Activated CD8-positive, alpha-beta T cell treated with anti-CD3 and anti-CD28 coated beads for 36 hours (primary cell): ENCODE measurements at places on chromosomes 2 and 18.

GRCh38 chr2:237351046-237351445 lies 62.9 kb downstream of the COL6A3 start:
- DNase-seq: no peak

DNA sequence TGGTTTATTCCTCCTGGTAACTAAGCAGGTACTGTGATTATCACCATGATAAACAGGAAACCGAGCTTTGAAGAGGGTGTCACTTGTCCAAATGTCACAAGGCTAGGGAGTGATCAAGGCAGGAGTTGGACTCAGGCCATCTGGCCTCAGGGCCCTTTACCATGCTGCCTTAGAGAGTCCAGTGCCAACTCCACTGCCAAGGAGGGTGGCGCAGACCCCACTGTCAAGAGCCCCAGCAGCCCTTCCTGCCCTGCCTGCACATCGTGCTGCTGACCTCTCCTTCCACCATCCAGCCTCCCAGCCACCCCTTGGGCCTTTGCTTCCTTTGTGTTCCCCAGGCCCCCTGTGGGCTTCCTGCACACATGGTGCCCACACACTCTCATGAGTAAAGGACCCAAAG lies 48.3 kb downstream of the TNS1 start:
- DNase-seq: no peak

GRCh38 chr2:240961910-240962299 lies 36.5 kb upstream of the SNED1 start:
- no peak for DNase-seq

DNA sequence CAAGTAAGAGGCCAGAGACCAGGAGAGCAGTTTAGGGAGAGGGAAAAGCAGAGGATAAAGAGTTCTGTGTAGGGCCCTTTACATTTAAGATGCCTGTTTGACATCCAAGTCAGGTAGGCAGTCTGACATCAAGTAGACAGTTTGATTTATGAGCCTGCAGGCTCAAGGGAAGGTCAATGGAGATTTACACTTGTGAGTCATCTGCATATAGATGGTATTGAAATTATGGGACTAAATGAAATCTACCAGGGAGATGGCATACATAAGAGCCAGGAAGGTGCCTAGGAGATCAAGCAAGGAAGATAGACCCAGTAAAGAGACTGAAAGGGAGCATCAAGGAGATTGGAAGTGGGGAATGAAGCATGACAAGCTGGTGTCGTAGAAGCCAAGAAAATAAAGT lies 212.4 kb upstream of the PKDCC start:
- no peak for DNase-seq

- no peak for DNase-seq
Observed at GRCh38 chr18:42533009-42533575, 578.1 kb downstream of the PIK3C3 start.

- DNase-seq: no peak
Observed at GRCh38 chr2:3260959-3261358, 116.7 kb downstream of the EIPR1 start.

DNA sequence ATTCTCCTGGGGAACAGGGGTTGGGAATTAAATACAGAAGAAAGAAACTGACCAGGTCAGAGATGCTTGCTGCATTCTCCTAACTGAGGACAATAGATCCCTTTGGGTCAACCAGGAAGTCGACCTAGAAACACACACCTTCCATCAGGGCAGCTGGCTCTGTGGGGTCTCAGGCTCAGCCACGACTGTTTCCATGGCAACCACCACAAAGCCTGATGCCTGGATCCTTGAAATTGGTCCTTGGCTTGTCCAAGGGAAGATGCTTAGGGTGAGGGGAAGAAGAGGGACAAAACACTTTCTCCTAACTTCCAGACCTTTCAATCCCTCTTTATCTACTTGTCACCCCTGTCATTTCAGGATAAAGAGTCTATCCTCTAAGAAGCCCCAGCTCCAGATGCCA lies 194.4 kb downstream of the ALK start:
- DNase-seq: no peak

DNA sequence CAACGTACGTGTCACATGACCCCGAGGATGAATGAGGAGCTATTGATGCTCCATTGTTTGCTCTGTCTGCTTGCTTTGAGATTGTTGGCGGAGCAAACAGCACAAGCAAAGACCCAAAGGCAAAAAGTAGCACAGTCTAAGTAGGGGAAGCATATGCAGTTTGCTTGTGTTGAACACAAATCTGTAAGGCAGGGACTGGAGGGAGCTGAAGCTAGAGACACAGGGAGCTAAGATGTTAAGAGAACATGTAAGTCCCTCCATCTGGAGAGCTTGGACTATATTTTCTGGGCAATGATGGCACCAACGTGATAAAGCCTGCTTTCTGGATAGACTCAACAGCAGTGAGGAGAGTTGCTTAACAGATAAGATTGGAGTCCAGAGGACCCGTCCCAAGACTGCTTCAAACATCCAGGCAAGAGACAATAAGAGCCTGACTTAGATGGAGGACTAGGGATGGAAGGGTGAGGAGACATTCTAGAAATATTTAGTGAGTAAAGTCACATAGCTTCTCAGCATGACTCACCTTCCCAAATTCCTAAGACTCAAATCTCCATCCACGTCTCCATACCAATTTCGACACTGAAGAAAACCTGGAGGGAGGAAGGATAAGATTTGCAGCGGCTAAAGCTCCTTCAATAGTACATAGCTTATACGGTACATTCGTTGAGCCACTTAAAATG lies 88.1 kb upstream of the KLF7 start:
- no peak for DNase-seq

DNA sequence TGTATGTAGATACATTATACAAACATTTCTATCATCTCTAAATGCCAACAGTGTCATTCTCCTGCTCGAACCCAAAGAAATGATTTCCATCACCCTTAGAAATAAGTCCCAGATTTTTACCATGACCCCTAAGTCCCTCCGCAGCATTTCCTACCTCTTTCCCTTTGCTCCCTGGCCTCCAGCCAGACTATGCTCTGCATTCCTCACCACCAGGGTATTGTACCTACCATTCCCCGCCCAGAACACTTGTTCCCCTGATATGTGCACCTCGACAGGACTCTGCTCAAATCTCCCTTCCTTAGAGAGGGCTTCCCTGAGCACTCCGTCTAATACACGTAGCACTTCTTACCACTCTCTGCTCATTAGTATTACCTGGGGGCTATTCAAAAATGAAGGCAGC lies 630.2 kb downstream of the ARHGAP15 start:
- DNase-seq: no peak

GRCh38 chr18:7579176-7579917 lies 12.2 kb downstream of the PTPRM start:
- no peak for DNase-seq

DNA sequence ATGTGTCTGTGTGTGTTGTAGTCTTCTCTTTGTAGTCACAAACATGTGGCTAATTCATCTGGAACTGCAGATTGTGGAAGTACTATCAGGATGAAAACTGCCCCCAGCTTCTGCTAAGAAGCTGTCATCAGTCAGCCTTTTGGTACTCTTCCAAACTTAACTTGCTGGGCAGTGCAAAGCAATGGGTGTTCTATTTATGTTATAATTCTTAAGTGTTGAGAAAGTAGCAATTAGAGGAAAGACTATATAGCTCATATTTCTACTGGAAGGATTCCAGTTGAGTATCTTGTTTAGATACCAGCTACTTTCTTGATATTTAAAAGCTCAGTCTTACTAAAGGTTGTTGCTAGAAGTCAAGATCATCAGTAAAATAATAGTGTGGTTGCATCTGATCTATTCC lies 52.1 kb downstream of the SLC38A11 start:
- no peak for DNase-seq

- DNase-seq: no peak
Observed at GRCh38 chr2:32210767-32211408, 45.2 kb downstream of the SLC30A6 start.

DNA sequence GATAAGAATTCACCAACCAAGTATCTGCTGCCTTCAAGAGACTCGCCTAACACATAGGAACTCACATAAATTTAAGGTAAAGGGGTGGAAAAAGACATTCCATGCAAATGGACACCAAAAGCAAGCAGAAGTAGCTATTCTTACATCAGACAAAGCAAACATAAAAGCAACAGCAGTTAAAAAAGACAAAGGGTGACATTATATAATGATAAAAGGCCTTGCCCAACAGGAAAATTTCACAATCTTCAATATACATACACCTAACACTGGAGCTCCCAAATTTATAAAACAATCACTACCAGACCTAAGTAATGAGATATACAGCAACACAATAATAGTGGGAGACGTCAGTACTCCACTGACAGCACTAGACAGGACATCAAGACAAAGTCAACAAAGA lies 41.4 kb downstream of the NEMP2 start:
- DNase-seq: no peak

DNA sequence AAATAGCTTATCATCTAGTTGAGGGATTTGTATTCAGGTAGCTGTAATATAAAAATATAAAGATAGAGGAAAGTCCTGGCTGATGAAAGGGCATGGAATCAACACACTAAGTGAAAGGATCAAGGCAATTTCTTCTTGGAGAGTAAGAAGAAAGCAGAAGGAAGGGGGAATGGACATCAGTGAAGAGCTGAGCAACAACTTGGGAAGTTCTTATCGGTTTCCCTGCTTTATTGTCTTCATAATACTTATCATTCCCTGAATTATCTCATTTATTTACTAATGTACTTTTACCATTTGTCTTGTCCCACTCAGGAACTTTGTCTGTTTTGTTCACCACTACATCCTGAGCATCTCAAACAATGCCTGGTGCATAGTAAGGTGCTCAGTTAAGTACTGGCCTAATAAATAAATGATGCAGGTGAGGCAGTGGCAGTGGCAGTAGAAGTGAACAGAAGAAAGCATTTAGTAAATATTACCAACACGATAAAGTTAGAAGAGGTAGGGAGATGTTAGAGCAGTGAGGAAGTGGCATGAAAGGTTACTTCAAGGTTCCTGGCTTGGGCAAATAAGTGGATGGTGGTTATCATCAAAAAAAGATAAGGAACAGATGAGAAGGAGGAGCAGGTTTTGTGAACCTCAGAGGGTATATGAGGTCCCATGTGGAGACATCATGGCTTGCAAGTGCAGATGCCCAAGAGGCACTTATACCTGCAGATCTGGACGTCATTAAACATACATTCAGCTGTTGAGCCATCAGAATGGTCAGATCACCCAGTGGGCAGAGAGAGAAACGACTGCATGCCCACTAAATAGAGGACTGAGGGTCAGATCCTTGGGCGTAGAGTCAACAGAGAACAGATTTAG lies 217.8 kb downstream of the TMEM247 start:
- no peak for DNase-seq

DNA sequence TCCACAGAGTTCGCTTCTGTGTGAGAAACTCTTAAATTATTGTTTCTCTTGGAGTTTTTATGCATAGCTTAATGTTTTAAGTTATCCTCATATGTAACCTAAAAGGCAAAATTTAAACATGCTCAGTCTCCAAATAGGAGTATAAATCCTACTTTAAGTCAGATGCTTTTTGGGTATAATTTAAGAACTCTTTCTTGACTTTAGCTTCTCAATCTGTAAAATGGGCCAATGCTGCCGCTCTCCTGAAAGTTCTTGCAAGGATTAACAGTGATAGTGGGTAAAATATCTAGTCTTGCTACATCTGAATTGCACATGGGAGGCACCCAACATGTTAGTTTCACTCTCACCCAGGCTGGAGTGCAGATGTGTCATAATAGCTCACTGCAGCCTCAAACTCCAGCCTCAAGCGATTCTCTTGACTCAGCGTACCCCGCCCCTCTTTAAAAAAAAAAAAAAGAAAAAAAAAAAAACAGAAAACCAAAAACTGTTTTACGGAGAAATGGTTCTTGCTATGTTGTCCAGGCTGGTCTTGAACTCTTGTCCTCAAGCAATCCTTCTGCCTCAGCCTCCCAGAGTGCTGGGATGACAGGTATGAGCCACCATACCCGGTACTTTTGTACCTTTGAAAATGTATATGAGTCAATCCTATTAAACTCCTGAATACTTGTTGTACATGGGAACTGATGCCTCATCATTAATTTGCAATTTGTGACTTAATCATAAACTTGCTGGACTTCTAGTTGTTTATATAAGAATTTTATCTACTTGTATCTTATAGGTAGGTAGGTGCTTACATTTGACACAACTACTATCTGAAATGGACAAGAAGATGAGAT lies 1.8 kb downstream of the FBXO48 start:
- peak; percentile 72 for DNase-seq

- DNase-seq: no peak
Observed at GRCh38 chr18:73059280-73059679, 191.5 kb upstream of the NETO1 start.

GRCh38 chr2:38146275-38146906 lies 70.4 kb upstream of the CYP1B1 start:
- peak; percentile 40 for DNase-seq

DNA sequence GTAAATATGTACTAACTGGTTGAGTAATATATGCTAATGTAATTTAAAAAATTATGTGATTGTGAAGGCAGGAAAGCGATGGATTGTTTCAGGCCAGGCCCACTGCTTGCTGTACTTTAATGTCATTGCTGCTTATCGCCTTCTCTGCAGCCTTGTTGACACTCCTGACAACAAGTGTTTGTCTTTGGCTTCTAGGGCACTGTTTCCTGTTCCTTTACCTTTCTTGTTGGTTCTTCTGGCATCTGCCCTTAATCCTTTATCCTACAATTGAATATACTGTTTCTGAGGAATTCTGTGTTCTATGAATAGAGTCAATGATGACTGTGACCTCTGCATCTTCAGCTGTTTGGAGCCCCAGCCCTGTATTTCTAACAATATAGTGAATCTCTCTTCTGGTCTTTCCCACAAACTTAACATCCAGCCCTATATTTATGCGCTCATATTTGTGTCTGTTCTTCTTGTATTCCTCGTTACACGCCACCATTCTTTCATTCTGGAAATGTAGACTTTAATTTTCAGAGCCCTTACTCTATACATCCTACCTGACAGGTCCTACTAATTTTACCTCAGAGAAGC lies 17.6 kb downstream of the ACSL3 start:
- no peak for DNase-seq

- DNase-seq: no peak
Observed at GRCh38 chr18:78527984-78528383, 451.6 kb upstream of the SALL3 start.

GRCh38 chr2:27857417-27858172 lies 32.6 kb downstream of the RBKS start:
- DNase-seq: peak; percentile 27

- DNase-seq: peak; percentile 2
Observed at GRCh38 chr2:40488927-40489677, 37.2 kb upstream of the SLC8A1 start.

GRCh38 chr18:74278983-74279382 lies 12.8 kb downstream of the CYB5A start:
- no peak for DNase-seq

- no peak for DNase-seq
Observed at GRCh38 chr2:39631256-39631655, 34.5 kb upstream of the TMEM178A start.
